ENCODE measurements at places on chromosomes 2 and 18. TPM values are rescaled to one million over a fixed set of nuclear protein-coding genes. Genes with fewer than 3 reads are reported as not detected.

Gene PROM2
- 73.5 TPM for total RNA-seq

Gene MOCOS
- 17.3 TPM for total RNA-seq

Gene DNAH7
- 0.56 TPM for total RNA-seq

Gene ALPP
- not detected for total RNA-seq

Gene PROKR1
- not detected for total RNA-seq

Gene SCN9A
- total RNA-seq = 1.3 TPM

Gene MSTN
- total RNA-seq = not detected

Gene REG1B
- total RNA-seq = not detected

Gene SLC30A3
- total RNA-seq = not detected

Gene UGT1A4
- total RNA-seq = 0.14 TPM

Gene CRYGC
- not detected for total RNA-seq

Gene ASB18
- total RNA-seq = not detected

Gene CCDC141
- not detected for total RNA-seq

Gene SFT2D3
- 9.2 TPM for total RNA-seq

Gene MAL
- not detected for total RNA-seq

Gene DAPL1
- total RNA-seq = 1.2 TPM

Gene PTRHD1
- 28.3 TPM for total RNA-seq

Gene SERPINB7
- 13.5 TPM for total RNA-seq

Gene VSNL1
- total RNA-seq = 15.7 TPM

Gene HOXD12
- total RNA-seq = not detected

Gene FAM98A
- total RNA-seq = 32.7 TPM

Gene NAGK
- 53.6 TPM for total RNA-seq

Gene FAM136A
- 14.5 TPM for total RNA-seq

Gene R3HDM1
- 17.3 TPM for total RNA-seq

Gene TMEM198
- 1.3 TPM for total RNA-seq

Gene SPAG16
- 15.5 TPM for total RNA-seq

Gene ATP6V1C2
- not detected for total RNA-seq

Gene DUSP19
- total RNA-seq = 1.0 TPM

Gene SERPINB4
- total RNA-seq = 1.5 TPM

Gene IL1RL1
- not detected for total RNA-seq

Gene LOXL3
- total RNA-seq = 0.83 TPM

Gene TRABD2A
- total RNA-seq = 20.7 TPM

Gene FBXO41
- 6.7 TPM for total RNA-seq

Gene FBXO36
- 0.75 TPM for total RNA-seq

Gene SATB2
- 14.6 TPM for total RNA-seq

Gene G6PC2
- not detected for total RNA-seq

Gene LBX2
- not detected for total RNA-seq

Gene CFAP221
- not detected for total RNA-seq

Gene TEX44
- total RNA-seq = not detected

Gene ILKAP
- 16.7 TPM for total RNA-seq

Gene MATN3
- total RNA-seq = 4.8 TPM

Data from mammary epithelial cell (primary cell).